Stimulated activated CD4-positive, alpha-beta T cell treated with anti-CD3 and anti-CD28 coated beads, Interleukin-2, amount 100 ng/mL, for 4 hours (primary cell): ENCODE measurements at places on chromosomes 6 and 20.
A peak's percentile ranks its signal among the peaks of the same experiment; 100 is the strongest.

DNA sequence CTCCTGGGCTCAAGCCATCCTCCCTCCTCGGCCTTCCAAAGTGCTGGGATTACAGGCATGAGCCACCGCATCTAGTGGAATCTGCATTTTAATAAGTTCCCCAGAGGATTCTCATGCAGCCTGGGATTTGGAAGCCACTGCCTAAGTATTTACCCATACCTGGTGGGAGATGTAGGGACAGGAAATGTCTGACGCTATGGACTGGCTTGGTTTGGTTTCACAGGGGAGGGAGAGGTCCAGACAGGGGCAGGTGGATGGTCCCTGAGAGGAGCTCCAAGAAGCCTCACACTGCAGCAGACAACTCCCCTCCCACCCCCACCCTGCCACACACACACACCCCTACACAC is 4.4 kb downstream of the VSTM2L start:
- DNase-seq: no peak

- DNase-seq: no peak
Measured at GRCh38 chr6:25829375-25829774, 2.5 kb downstream of the SLC17A1 start.

DNA sequence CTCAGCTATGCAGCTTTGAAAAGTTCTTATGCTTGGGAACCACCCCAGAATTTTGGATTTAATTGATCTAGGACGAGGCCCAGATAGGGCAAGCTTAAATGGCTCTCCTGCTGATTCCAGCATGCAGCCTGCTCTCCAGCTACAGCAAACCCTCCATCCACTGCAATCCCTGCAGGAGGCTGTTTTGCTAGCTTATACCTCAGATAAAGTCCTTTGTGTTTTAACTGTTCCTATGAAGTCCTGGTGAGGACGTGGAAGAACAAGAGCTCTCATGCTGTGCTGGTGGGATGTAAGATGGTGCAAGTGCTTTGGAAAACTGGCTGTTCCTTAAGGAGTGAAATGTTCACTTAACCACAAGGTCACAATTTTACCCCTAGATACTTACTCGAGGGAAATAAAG is 25.5 kb upstream of the NXT1 start:
- no peak for DNase-seq

GRCh38 chr6:133502441-133503335 is 261.5 kb downstream of the EYA4 start:
- no peak for DNase-seq

GRCh38 chr6:91490671-91491301 is 903.9 kb upstream of the MAP3K7 start:
- no peak for DNase-seq

DNA sequence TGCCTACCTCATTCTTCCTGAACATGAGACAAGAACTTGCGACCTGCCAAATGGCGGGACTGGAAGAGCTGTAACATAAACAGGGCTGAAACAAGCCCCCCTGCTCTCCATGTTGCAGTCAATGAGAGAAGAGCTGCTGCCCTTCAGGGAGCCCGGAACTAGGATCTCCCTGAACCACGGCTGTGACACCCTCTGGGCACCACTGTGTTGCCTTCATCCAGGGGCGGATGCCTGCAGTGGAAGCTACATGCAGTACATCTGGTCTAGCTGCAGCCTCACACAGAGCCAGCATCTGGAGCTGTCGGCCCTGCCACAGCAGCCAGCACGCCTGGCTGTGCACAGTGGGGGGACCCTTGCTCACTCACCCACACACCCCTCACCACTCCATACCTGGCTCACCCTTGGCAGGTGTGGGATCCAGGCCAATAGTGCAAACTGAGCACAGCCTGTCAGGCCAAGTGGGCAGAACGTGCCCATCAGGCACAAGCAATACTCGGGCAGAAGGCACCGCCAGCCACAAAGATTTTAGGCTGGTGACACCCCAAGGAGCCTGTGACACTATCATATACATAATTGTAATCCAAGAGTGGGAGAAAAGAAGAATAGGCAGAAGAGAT is 451.3 kb downstream of the HTR1B start:
- DNase-seq: no peak

- DNase-seq: no peak
Measured at GRCh38 chr6:27081931-27082330, 165.6 kb upstream of the PRSS16 start.

DNA sequence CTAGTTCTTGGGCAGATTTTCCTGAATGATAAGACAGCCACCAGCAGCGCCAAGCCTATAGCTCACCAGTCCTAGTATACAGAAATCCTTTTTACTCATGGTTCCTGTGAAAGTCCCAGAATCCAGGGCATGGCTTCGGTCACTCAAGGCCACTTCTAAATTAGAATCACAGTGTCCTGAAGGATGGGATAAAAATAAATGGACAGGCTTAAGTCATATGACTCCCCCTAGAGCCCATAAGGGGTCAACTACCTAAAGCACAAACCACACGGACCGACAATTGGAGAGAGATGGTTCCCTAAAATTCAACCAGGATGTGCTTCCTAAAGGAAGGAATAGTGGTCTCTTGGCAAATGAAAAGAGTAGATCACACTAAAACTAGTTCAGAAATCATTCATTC is 404.1 kb upstream of the PLCB4 start:
- no peak for DNase-seq

- DNase-seq: no peak
Measured at GRCh38 chr6:14614631-14615030, 497.1 kb downstream of the CD83 start.

DNA sequence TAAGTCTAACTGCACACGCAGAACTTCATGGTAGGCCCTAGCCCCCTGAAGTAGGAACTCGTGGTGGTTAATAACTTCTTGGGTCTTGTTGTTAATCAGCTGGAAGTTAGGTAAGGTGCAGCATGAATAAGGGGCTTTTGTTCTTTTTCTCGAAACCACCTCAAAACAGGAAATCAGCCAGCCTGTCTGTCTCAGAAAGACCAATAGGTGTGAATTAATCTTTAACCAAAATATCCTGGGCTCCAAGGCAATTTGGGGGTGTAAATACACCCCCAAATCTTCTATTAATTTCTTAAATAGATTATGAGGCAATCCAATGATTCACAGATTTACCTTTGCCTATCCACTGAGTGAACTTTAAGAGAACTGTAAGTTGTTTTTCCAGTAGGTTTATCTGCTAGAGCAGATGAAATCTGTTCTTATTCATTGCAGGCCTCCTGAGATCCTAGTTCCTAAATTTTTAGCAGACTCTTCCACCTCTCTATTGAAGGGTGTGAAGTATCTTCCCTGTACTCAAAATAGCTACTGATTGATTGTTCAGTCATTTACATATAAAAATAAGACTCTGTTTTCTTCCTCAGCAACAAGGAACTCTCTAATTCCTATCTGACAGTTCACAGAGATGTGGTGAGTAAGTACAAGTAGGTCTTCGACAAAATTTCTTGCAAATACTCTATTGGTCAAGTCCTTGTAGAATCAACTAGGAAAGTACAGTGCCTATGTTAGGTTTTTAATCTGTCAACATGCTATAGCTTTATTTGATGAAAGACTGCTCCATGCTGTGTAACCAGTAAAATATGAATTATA is 427.1 kb upstream of the NOX3 start:
- DNase-seq: no peak

DNA sequence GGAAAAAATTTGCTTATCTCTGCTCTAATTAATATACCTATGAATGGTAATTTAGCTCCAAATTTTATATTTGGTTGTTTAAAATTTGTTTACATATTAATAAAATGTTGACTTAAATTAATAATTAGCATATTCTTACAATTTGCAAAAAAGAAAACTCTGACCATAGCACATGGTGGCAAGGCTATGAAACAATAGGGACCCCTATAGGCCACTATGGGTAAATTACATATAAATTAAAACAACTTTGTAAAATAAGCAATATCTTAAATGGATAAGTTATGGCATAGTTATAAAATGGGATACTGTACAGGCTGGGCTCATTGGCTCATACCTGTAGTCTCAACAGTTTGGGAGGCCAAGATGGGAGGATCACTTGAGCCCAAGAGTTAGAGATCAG is 76.0 kb downstream of the MKKS start:
- DNase-seq: no peak

DNA sequence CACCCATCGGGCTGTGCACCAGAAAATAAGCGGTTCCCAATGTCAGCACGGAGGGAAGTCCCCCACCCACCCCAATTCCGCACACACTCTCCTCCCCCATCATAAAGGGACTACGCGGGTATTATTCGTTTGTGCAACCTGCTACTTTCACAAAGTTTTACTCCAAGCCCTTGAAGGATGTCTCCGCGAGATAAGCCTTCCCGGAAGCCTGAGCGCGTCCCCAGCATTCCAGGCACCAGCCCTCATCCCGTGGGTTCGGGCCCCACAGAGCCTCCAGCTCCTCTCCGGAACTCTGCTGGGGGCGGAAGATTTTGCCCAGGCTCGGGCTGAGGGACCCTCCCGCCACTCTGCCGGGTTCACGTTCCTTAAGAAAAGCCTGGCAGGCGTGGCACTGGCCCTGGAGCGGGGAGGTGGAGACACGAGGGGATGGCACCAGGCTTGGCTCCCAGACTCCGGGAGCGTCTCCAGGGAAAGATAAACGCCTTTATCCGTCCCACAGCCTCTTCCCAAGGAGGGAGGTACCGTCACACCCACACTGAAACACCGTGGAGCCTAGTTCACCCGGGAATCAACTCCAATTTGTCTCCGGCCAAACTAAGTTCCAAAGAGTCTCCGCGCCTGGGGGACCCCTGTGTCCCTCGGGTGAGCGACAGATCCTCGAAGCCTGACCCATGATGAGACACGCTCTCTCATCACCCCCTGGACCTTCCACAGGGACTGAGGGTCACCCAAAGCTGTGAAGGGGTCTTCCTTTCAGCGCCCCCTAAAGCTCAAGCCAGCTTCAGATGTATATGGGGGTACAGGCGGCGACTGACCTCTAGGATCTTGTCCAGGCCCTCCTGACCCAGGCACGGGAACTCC is 934 bp downstream of the KCNK5 start:
- DNase-seq: peak; percentile 41

GRCh38 chr20:14009208-14009607 is 13.9 kb downstream of the MACROD2 start:
- DNase-seq: no peak

GRCh38 chr20:17421493-17421892 is 109.7 kb downstream of the BFSP1 start:
- no peak for DNase-seq

- no peak for DNase-seq
Measured at GRCh38 chr6:43761666-43762409, 8.2 kb upstream of the VEGFA start.

GRCh38 chr20:366041-366718 is 14.4 kb upstream of the TRIB3 start:
- DNase-seq: no peak

DNA sequence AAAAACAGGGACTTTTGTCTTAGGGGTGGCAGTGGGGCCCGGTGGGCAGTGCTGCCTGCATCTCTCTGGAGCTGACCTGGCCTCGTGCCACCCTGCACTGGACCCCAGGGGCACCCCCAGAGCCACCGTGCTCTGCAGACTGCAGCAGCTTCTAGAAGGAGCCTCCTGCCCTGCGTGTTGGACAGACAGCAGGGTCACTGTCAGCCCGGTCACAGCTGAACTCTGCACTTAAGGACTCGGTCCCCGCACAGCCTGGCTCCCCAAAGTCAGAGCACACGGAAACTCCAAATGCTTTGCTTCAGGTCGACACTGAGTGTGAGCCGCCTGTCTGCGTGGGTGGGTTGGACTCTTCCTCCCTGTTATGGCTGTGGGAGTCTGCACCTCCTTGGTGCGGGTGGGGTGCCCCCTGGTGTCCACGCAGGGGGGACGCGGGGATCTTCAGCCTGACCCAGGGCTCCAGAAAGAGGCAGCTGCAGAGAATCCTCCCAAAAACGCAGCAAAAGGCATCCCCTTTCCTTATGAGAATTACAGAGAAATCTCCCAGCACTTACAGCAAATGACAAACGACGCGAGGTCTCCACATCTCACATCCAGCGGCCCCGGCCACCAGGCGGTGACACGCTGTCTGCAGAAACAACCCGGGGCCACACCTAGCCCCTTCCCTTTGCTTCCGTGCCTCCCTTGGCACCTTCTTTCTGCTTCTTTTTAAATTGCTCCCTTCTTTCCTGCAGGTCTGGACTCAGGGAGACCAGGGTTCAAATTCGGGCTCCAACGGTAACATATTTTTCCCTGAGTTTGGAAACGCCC is 36.3 kb upstream of the DACT2 start:
- DNase-seq: no peak

DNA sequence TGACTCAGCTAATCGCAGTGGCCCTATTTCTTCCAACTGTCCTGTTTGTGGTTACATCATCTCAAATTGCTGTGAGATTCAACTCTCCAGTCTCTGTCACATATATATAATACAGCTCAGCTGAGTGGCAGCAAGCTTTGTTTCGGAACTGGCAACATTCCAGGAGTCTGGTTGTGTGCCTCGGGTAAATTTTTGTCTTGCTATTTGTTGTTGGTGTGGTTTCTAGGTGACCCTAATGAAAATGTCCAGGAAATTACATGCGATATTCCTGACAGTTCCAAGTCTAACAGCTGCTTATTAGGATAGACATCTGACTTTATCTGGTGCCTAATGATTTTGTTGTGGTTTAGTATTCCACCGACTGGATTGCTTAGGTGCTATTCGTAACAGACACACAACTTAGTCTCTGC is 581.8 kb downstream of the CD109 start:
- DNase-seq: no peak

GRCh38 chr6:95768539-95768938 is 191.2 kb downstream of the MANEA start:
- DNase-seq: no peak

- DNase-seq: no peak
Measured at GRCh38 chr20:45179166-45179565, 4.5 kb downstream of the PI3 start.

DNA sequence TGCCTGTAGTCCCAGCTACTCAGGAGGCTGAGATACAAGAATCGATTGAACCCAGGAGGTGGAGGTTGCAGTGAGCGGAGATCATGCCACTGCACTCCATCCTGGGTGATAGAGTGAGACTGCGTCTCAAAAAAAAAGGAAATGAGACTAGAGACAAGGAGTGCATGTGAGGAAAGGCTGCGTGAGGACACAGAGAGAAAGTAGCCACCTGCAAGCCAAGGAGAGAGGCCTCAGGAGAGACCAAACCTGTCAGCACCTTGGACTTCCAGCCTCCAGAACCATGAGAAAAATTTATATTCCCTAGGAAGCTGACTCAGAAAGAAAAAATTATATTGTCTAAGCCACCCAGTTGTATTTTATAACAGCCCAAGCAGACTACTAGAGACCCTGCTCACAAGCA is 7.4 kb upstream of the BEND3 start:
- no peak for DNase-seq

DNA sequence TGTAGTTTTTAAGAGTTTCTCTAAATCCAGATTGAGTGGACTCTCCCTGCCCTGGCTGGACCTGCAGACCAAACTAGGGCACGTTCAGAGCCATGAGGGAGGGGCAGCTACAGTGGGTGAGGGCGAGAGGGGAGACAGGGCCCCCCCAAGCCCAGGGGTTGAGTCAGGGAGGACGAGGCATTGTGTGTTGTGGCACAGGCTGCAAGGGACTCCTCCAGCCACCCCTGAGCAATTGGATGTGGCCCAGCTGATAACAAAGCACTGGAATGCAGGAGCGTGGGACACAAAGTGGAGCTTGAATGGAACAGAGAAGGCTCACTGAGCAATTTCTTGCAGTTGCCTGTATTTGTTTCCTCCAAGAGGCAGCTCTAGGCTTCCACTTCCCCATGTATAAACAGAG is 43.5 kb upstream of the MYL9 start:
- DNase-seq: no peak

GRCh38 chr6:113394216-113394615 is 462.9 kb upstream of the MARCKS start:
- no peak for DNase-seq
